ENCODE measurements at places on chromosomes 4 and X. TPM values are rescaled to one million over a fixed set of nuclear protein-coding genes. Genes with fewer than 3 reads are reported as not detected.
A peak's percentile ranks its signal among the peaks of the same experiment; 100 is the strongest.

Gene FGFRL1
- total RNA-seq = 59.5 TPM

Gene NXF3
- total RNA-seq = not detected

GRCh38 chr4:38396091-38396490 lies 267.9 kb upstream of the KLF3 start:
- no peak for DNase-seq

DNA sequence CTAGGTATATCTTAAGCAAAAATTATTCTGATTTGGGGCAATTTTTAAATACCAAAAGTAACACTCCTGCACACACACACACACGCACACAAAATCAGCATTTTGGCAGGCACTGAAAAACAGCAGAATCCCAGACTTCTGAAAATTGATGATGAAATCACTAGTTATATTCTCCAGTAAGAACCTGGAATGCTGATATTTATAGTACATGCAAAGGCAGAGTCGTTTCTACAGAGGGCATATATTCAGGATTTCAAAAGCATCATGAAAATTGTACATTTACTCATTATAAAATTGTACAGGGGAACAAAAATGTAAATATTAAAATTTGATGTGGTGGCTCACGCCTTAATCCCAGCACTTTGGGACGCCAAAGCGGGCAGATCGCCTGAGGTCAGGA lies 352.5 kb upstream of the PITX2 start:
- DNase-seq = no peak

DNA sequence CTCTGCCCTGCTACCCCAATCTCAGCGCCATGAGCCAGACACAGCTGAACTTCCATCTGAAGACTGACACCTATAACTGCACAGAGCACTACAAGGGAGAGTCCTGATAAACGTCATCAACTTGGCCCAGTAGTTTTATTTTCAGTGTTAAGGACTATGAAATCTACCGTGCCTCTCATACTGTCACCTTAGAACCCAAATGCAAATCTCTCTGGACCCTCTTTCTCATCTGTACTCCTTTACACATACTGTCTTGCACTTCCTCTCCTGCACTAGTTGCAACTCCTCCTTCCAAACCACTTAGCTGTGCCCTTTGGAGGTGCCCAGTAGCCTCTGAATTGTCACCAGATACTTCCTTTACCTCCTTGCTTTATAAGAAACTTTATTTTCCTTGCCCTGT lies 420.2 kb upstream of the CNKSR2 start:
- DNase-seq = no peak

- DNase-seq = no peak
Observed at GRCh38 chrX:21437036-21437435, 62.8 kb downstream of the CNKSR2 start.

- no peak for DNase-seq
Observed at GRCh38 chrX:40446921-40447320, 133.8 kb upstream of the ATP6AP2 start.

- no peak for DNase-seq
Observed at GRCh38 chrX:150768132-150768485, 74.9 kb downstream of the MTMR1 start.

DNA sequence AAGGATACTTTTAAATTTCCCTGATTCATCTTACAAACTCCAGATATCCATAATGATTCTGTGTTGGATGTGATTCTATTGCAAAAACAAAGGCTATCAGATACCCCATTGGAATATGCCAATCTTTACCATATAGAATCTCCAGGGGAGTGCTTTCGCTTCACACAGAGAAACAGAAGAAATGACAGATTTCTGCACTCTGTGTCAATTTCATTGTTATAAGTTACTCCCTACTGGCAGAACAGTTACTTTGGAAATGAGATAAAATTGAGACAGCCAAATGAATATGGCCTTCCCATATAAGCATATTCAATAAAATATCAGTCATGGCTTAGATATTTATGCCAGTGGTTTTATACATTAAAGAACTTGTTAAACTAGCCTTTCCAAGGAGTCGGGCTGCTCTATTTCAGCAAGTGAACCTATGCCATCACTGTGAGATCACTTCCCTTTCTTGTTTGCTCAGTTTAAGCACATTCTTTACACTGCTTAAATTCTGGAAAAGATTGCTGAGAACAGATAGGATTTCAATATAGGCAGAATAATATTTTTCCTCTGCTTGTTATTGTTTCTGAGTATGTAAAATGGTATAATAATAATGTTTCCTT lies 127.5 kb upstream of the ANXA10 start:
- DNase-seq = no peak

- no peak for DNase-seq
Observed at GRCh38 chrX:101208152-101208905, 11.3 kb upstream of the DRP2 start.

GRCh38 chr4:48333587-48333986 lies 7.7 kb upstream of the SLAIN2 start:
- no peak for DNase-seq

- DNase-seq = peak; percentile 33
Observed at GRCh38 chr4:675980-676870, 1.9 kb downstream of the MYL5 start.

GRCh38 chrX:107450823-107451509 lies 1.5 kb downstream of the FRMPD3 start:
- no peak for DNase-seq

DNA sequence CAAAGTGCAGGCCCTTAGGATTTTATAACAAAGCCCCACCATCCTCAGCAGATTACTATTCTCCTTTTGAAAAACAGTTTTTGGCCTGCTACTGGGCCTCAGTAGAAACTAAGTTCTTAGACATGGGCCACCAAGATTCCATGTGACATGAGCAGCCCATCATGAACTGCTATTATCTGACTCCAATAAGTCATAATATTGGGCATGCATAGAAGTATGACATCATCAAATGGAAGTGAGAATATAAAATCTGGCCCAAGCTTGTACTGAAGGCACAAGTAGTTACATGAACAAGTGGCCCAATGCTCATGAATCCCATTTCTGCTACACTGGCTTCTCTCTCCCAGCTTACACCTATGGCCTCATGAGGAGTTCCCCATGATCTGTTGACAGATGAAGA lies 404.8 kb downstream of the EPHA5 start:
- DNase-seq = no peak

- no peak for DNase-seq
Observed at GRCh38 chrX:149522916-149523315, 17.8 kb upstream of the IDS start.

All from PC-9 (cell line).